Effector memory CD4-positive, alpha-beta T cell (primary cell): ENCODE measurements at places on chromosomes 1 and 21.

GRCh38 chr1:70072231-70072751, 133.1 kb downstream of the LRRC40 start:
- no peak for DNase-seq

DNA sequence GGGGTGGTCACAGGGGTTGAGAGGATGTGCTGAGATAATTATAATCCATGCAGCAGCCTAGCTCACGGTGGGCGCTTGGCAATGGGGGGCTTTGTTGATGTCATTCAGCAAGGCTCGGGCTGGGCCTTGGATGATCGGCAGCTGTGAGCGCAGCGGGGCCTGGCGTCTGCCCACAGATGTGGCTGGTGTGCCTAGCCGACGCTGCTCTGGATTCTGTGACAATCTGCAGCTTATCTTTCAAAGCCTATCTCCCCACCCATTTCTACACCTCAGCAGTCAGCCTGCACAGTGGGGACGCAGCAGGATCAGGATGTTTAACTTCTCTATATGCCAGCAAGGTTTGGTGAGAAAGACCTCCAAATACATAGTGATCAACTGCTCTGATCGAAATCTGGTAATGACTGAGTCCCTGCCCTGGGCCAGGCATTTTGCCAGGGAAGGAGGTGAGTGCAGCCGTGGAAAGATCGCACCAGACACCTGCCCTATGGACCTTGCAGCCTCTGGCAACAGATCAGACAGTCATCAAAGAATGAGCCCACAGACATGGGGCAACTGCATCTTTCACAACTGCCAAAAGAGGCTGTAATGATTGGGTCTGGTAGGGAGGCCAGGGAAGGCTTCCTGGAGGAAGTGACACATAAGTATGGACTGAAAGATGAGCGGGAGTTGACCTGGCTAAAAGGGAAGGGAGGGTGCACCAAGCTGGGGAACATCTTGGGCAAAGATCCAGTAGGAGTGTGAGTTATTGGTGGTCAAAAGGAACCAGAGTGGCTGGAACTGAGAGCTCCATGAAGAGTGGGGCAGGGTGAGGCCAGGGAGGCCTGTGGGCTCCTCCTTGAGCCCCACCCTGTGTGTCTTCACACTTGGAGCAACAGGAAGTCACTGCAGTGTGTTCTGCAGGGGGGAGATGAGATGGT, 35.3 kb downstream of the EPHB2 start:
- DNase-seq = no peak

- DNase-seq = no peak
These were observed 5.0 kb upstream of the TRABD2B start for GRCh38 chr1:48002142-48002541.

DNA sequence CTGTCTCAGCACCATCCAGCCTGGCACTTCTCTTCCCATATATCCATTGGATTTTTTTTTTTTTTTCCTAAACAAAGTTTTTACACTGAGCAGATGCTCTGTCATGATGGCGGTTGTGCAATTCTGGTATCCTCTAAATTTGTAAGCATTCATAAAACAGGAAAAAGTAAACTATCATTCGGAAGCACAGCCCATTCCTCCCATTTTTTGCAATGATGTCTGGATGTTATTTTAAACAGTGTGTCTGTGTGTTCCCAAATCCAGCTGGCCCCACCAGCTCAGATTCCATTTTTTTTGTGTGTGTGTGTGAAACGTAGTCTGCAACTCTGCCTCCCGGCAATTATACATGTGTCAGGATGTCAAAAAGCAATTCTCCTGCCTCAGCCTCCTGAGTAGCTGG, 33.5 kb downstream of the PDPN start:
- DNase-seq = no peak

- DNase-seq = no peak
These were observed 23.4 kb downstream of the ZNF281 start for GRCh38 chr1:200386416-200386815.

- DNase-seq = no peak
These were observed 40.4 kb downstream of the RIMS3 start for GRCh38 chr1:40625076-40625475.

- no peak for DNase-seq
These were observed 128.7 kb downstream of the ACTL8 start for GRCh38 chr1:17883662-17884395.

GRCh38 chr1:3454811-3455618, 550 bp downstream of the ARHGEF16 start:
- DNase-seq = no peak

- DNase-seq = no peak
These were observed 373.4 kb downstream of the NEGR1 start for GRCh38 chr1:71908871-71909390.

GRCh38 chr21:44269090-44269489, 7.4 kb upstream of the DNMT3L start:
- no peak for DNase-seq

DNA sequence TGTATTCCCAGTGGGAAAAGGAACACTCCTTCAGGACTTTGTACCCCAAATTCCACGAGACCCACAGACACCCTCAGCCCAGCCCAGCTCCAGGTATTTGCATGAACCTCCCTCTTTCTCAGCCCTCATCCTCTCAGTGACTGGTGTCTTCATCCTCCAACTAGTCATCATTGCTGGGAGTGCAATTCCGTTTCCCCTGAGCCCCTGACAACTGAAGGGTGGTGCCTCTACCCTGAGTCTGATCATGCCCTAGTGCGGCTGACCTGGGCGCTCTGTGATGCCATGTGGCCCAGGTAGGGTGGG, 3.8 kb upstream of the ZNF692 start:
- DNase-seq = no peak

DNA sequence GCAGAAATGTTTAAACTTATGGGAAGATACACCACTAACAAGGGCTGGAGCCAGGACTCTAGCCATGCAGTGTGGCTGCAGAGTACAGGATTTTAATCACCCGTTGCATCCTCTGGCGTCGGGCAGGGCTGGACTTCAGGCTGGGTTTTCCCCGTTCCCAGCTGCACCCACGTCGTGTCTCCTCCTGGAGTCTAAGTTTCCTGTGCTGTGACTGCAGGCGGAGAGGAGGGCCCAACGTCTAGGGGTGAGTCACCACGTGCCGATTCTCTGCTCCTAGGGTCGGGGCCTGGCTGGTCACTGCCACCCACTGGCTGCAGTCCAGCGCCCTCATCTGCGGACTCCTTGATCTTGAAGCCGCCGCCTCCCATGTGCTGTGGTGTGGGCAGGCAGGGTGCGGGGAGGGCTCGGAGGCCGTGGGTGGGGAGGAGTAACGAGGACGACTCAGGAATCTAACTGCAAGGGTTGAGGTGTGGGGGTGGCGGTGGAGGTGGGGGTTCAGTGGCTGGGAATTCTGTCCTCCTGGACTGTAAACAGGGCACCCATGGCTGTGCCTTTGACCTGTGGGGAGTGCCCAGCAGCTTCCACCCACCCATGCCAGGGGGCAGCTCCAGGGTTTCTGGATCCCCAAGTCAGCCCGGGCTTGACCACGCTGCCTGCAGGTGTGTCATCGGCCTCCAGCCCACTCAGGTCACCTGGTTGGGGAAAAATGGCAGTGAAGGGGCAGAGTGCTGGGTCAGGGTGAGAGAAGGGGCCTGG, 77.8 kb downstream of the ALPL start:
- no peak for DNase-seq

GRCh38 chr1:75785320-75785982, 605 bp upstream of the RABGGTB start:
- DNase-seq = no peak

DNA sequence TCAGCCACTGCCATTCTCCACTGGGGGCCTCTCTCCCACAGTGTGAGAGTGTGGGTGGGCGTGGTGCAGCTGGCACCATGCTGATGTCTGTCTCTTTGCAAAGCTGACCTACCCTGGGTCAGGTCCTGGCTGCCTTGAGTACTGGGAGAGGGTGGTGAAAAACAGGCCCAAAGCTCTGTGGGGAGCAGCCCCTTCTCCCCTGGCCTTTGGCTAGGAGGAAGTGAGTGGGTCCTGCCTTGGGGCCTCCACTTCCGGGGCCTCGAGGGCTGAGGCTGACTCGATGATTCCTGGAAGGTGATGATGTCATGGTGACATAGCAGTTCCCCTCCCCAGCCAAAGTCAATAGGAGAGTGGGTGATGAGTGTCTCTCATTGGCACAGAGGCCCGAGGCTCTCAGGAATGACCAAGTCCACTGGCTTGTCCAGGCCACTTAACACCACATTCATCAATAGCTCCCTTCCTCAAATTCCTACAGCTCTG, 53.0 kb downstream of the IER5 start:
- no peak for DNase-seq

DNA sequence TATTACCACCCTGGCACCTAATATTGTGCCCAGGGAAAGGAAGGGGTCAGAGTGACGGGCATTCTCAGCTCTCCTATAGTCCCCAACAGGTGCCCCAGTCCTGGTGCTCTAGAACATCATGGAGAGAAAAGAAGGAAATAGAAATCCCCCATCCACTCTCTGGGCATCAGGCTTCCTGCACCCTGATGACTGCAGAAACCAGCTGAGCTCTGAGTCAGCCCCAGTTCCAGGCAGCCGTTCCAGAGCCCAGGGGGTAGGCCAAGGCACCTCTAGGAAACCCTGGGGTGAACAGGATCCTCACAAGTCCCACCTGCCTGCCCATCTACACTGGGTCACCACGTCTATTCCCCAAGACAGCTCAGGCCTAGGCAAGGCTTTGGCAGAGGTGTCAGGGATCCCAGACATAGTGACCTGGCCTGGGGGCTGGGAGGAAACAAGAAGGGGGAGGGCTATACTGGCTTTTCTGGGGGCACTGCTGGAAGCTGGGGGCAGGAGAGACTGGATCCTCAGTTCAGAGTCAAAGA, 709 bp downstream of the NECTIN4 start:
- DNase-seq = no peak

DNA sequence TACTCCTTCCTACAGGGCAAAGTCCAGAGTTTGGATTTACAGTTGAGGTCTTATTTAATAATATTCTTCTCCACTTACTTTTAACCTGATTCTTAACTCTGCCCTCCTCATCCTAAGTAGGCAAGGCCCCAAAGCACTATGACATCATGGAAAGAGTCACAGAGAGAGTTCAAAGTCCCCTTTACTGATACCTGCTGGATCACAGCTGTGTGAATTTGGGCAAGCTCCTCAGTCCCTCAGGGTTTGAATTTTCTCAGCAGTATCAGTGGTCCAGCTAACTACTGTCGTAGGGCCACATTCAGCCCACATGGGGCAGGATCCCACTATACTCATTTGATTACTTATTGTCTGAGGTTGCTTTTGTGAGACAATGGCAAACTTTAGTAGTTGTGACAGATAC, 16.0 kb downstream of the TYW3 start:
- no peak for DNase-seq

- no peak for DNase-seq
These were observed 197.3 kb downstream of the ZBTB18 start for GRCh38 chr1:244248426-244248825.

DNA sequence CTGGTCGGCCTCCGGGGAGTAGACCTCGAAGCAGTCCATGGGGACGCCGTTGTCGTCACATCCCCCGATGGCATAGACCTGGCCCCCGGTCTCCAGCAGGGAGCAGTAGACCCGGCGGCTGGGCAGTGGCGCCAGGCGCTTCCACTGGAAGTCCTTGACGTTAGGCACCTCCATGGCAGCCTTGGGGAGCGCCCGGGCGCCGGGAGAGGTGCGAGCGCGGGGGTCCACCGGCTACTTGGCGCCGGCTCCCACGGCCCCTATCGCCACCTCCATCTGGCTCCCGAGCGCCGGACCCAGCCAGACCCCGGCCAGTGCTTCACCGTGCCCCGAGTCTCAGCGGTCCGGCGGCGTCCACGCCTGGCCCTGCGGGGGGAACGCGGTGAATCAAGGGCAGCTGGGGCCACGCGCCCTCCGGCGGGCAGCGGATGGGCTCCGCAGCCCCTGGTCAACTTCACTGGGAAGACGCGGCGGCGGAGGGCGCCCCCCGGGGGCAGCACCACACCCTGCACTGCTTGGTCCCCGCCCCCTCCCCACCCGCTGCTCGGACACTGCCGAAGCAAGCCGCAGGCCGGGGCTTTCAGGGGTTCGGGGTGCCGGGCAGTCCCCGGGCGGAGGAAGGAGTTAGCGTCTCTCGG, 13.2 kb downstream of the KLHDC8A start:
- no peak for DNase-seq

- no peak for DNase-seq
These were observed 116.1 kb downstream of the ATP5PO start for GRCh38 chr21:33799378-33800090.

DNA sequence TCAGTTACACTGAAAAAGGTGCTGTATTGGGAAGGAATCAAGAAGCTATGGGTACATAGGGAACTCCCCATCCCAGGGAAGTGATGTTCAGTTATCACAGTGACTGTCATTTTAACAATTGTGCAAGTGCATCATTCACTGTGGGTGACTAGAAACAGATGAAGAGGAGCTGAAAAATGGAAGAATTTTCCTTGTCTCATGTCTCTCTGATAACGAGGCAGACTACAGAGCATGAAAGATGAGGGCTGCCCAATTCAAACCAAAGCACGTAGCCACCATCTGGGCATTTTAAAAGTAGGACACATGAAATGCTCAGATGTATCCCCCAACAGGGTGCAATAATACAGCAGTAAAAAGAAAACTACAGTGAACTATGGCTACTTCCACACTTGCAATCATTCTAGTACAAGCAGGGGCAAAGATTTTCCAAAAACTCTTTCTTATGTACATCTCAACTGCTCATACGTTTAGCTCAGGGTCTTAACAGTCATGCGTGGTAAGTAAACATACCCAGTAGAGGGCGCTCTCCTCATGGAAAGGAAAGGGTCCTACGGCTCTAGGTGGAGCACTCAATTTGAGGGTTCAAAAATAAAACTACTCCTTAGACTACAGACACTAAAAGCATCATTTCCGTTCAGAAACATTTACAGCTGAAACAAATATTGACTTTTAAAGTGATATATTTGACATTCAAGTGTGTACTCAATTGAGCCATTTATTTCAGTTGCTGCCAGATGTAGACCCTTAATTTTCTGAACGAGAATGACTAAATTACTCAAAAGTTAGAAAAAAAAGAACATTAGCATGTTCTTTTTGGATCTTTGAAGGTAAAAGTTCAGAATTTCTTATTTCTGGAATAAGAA, 143.2 kb downstream of the KCTD3 start:
- no peak for DNase-seq

DNA sequence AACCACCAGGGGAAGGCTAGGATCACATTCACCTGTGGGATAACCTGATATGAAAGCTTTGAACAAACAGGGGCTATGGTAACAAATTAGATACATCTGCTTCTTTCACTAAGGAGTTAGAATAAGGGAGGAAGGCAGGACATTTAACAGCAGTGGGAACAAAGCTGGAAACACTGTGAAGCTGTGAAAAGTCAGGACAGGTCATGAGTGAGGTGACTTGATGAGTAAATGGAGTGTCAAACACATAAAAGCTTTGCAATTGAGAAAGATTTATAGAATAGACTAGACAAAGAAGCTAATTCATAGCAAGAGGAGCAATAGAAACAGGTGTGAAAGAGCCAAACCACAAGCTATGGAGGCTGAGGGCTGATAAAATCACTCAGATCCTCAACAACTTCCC, 110.0 kb downstream of the ASTN1 start:
- no peak for DNase-seq
